Cardiac muscle cell (in vitro differentiated cells and primary cell): ENCODE measurements at places on chromosomes 3 and 15. TPM values are rescaled to one million over a fixed set of nuclear protein-coding genes. Genes with fewer than 3 reads are reported as not detected.
A peak's percentile ranks its signal among the peaks of the same experiment; 100 is the strongest.

The ZKSCAN7 gene
- polyA plus RNA-seq: 13.4 and 14.0 TPM in 2 replicates

DNA sequence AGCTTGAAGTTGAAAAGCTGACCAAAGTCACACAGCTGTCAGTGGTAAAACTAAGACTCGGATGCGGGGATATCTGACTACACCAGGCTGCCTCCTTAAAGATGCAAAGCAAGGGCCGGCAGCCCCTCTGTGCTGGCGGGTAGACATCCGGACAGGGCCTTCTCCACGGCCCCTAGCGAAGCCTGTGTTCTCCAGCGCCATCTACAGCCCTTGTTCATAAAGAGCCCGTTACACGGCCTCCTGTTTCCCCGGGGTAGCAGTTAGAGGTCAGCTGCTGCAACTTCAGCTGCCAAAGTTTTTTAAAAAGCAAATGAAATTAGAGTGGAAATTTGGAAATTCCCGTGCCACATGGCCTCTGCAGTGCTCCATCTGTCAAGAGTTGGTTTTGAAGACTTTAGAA lies 383.0 kb downstream of the TBL1XR1 start:
- H3K27me3 ChIP-seq: no peaks in the 10 kb centered on the region
- no peaks in the 10 kb centered on the region for H3K36me3 ChIP-seq
- no peak overlapping the region for H3K27ac ChIP-seq
- DNase-seq: peak; percentile 75

DNA sequence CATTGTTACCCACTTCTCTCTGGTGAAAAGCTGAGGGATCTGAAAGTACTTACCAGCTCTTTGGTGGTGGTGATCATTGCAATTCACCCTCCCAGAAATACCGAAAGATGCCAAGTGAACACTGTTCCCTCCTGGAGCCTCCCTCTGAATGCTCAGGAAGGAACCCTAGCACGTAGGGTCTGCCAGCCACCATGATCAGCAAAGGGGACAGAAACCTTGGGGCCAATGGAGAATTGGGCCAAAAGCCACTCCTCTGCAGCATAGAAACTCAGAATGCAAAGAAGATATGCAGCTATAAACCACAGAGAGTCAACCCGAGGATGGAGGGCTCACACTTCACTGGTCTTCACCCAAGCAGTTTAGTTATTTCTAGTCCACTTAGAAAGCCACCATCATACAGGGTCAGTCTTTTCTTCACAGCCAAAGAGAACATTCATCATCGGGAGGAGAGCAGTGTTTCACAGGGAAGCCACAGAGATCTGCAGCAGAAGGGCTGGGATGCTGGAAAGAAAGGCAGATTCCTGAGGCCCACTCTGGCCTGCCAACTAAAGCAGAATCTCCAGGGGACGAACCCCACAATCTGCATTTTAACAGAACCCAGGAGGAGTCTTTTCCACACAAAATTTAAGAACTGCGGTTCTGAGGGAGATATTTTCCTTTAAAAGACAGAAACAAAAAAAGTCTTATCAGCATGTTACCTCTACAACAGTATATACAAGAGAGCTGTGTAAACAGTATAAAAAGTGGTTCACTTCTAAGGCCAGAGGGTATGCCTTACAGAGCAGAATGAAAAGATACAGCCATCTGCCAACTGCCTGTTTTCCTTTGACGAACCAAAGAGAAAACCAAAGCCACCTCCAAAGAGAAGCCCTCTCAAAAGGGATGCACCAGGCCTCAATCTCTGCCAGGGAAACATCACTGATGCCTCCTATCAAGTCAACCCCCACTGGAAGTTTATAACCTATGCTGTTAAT lies 11.3 kb downstream of the TBC1D2B start:
- DNase-seq: no peak
- H3K27me3 ChIP-seq: no peaks in the 10 kb centered on the region
- H3K4me1 ChIP-seq: peaks cover 8% of the 10 kb centered on the region
- H3K4me3 ChIP-seq: no peak overlapping the region

The IQCF2 gene
- not detected in 2 replicates for polyA plus RNA-seq

DNA sequence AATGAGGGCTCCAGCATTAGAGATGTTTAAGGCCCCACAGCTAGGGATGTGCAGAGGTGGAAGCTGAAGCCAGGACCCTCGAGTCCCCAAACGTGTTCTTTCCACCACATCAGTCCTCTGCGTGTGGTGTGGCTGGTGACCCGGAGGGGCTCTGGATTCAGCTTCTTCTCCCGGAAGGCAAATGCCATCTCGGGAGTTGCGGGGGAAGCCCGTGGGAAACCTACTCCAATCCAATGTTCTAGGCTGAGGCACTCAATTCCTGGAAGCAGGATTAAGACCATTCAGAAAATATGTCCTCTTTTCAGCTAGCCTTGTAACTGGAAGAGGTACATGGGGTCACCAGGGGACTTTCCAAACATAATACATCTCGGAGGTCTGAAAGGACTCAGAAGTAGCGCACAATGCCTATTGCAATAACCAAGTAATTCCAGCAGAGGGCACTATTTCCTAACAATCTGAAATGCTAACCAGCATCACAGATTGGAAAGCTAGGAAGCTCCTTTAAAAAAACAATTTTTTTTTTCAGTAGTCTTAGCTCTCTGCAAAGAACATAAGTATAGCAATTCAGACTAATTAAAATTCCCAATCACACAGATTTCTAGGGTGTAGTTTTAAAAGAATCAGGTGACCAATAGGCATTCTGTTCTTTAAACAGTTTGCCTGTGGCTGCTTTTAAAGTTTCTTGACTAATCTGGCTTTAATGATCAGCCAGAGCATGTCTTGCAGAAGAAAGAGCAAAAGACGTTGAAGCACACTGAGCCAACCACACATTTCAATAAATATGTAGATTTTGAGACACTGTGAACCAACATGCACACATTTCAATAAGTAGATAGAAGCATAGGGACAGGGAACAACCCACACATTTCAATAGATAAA lies 36.1 kb downstream of the BNC1 start:
- no peak overlapping the region for H3K27ac ChIP-seq
- DNase-seq: peak; percentile 72
- H3K4me1 ChIP-seq: no peaks in the 10 kb centered on the region
- no peaks in the 10 kb centered on the region for H3K36me3 ChIP-seq
- H3K27me3 ChIP-seq: peaks cover 12% of the 10 kb centered on the region

The SLC30A4 gene
- 1.4 and 2.3 TPM in 2 replicates for polyA plus RNA-seq

- H3K4me3 ChIP-seq: no peak overlapping the region
- H3K27ac ChIP-seq: no peak overlapping the region
- H3K4me1 ChIP-seq: peaks cover 19% of the 10 kb centered on the region
- H3K36me3 ChIP-seq: no peaks in the 10 kb centered on the region
Measured at GRCh38 chr3:45137656-45138181, 8.5 kb downstream of the CDCP1 start.

GRCh38 chr15:78950902-78951840 lies 6.3 kb upstream of the CTSH start:
- DNase-seq: peak; percentile 71
- H3K4me3 ChIP-seq: no peak overlapping the region
- no peaks in the 10 kb centered on the region for H3K4me1 ChIP-seq
- no peaks in the 10 kb centered on the region for H3K27me3 ChIP-seq

The MNS1 gene
- 0.91 and 1.4 TPM in 2 replicates for polyA plus RNA-seq

GRCh38 chr3:109806929-109807328 lies 469.6 kb upstream of the DPPA4 start:
- peak; percentile 86 for DNase-seq
- H3K36me3 ChIP-seq: no peaks in the 10 kb centered on the region
- H3K27me3 ChIP-seq: no peaks in the 10 kb centered on the region
- no peak overlapping the region for H3K4me3 ChIP-seq

The A4GNT gene
- not detected in 2 replicates for polyA plus RNA-seq

The IMPG2 gene
- 0.12 TPM in 1 of 2 replicates, not detected in the other for polyA plus RNA-seq

The BCHE gene
- polyA plus RNA-seq: 16.2 and 27.0 TPM in 2 replicates

GRCh38 chr3:15420871-15421270 lies 6.5 kb downstream of the METTL6 start:
- no peaks in the 10 kb centered on the region for H3K4me1 ChIP-seq
- H3K27me3 ChIP-seq: no peaks in the 10 kb centered on the region
- H3K4me3 ChIP-seq: no peak overlapping the region
- peaks cover 42% of the 10 kb centered on the region for H3K36me3 ChIP-seq
- DNase-seq: no peak
- no peak overlapping the region for H3K27ac ChIP-seq

DNA sequence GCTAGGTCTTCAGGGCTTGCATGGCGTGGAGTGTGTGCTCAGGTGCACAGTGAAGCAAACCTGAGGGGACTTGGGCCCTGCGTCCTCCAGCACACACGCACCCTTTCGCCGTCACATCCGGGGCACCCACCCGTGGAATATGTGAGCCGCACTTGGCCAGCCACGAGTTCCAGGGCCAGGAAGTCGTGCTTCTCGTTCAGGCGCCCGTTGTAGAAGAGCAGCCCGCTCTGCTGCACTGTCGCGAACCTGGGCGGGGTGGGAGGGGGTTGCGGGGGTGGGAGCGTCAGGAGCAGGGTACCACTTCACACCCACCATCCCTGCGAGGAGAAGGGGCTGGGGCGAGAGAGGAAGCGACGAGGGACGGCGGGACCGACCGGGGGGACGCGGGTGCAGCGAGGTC lies 7.1 kb downstream of the CELSR3 start:
- no peaks in the 10 kb centered on the region for H3K36me3 ChIP-seq
- no peaks in the 10 kb centered on the region for H3K27me3 ChIP-seq
- DNase-seq: no peak
- H3K27ac ChIP-seq: no peak overlapping the region
- H3K4me3 ChIP-seq: peak overlapping the region; percentile 29

The FBXW12 gene
- 0.39 TPM in 1 of 2 replicates, not detected in the other for polyA plus RNA-seq

The PLCH1 gene
- polyA plus RNA-seq: 2.7 and 6.2 TPM in 2 replicates

The C3orf49 gene
- polyA plus RNA-seq: not detected in 2 replicates

- no peaks in the 10 kb centered on the region for H3K36me3 ChIP-seq
- no peak for DNase-seq
- H3K4me1 ChIP-seq: no peaks in the 10 kb centered on the region
- H3K4me3 ChIP-seq: no peak overlapping the region
Measured at GRCh38 chr3:161072751-161073150, 32.4 kb downstream of the B3GALNT1 start.

- H3K27ac ChIP-seq: no peak overlapping the region
- H3K27me3 ChIP-seq: no peaks in the 10 kb centered on the region
- no peak for DNase-seq
- H3K4me3 ChIP-seq: no peak overlapping the region
- peaks cover 7% of the 10 kb centered on the region for H3K4me1 ChIP-seq
Measured at GRCh38 chr3:191256405-191256804, 57.4 kb downstream of the OSTN start.

DNA sequence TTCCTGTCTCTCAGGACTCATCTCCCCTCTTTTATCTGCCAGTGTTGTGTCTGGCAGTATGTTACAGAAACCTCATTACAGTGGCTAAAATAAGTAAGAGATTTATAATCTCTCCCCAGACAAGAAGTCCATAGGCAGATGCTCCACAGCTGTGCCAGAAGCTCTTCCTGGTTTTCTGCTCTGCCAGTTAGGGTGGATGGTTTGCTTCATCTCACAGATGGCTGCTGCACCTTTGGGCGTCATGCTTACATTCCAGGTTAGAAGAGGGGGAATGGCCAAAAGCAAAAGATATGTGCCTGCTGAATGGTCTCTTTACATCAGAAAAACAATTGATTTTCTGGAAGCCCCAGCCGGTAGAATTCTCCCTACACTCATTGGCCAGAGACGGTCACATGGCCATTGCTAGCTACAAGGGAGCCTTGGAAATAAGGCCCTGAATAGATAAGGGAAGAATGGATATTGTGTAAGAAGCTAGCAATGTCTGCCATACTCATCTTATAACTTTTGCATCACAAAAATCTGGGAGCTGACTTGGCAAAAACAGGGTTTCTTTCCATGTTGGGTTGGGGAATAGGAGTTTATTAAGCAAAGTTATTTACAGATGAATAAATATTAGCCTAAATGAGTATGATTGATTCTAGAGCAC lies 91.1 kb downstream of the PDCD6IP start:
- H3K4me3 ChIP-seq: no peak overlapping the region
- no peaks in the 10 kb centered on the region for H3K4me1 ChIP-seq
- DNase-seq: peak; percentile 64
- no peaks in the 10 kb centered on the region for H3K36me3 ChIP-seq
- no peaks in the 10 kb centered on the region for H3K27me3 ChIP-seq

DNA sequence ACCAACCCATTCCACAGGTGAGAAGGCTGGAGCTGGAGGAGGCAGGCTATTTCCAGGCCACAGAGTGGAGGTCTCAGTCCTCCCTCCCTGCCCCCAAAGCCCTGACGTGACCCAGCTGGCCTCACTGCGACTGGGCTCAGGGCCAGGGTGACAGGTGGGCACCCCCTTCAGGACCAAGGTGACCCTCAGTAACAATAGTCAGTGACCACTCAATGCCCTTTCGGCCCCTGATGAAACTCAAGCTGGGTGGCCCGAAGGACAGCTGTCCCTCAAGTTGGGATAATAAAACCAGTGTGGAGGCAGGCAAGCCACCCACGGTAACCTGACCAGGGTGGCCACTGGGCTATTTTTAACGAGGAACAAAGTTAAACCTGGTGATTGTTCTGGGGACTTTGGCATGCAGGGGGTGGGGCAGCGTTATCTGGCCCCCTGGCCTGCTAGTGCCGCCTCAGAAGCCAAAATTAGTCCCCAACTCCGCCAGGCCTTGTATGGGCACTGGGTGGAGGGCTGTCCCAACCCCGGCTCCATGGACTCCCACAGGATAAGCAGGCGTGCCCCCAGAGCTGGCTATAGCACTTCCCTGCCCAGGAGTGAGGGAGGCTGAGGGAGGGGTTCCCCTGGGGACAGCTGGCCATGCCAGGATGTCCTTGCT lies 1.1 kb downstream of the TNNC1 start:
- H3K27ac ChIP-seq: peak overlapping the region; percentile 99
- H3K4me1 ChIP-seq: peaks cover 46% of the 10 kb centered on the region
- H3K36me3 ChIP-seq: peaks cover 23% of the 10 kb centered on the region
- peak overlapping the region; percentile 59 for H3K4me3 ChIP-seq
- no peaks in the 10 kb centered on the region for H3K27me3 ChIP-seq
- DNase-seq: no peak

- no peak for DNase-seq
- no peaks in the 10 kb centered on the region for H3K4me1 ChIP-seq
- no peaks in the 10 kb centered on the region for H3K36me3 ChIP-seq
- H3K27ac ChIP-seq: no peak overlapping the region
Measured at GRCh38 chr3:193842832-193843473, 249.9 kb downstream of the OPA1 start.

- H3K27ac ChIP-seq: peak overlapping the region; percentile 60
- DNase-seq: no peak
- H3K36me3 ChIP-seq: no peaks in the 10 kb centered on the region
- no peak overlapping the region for H3K4me3 ChIP-seq
- peaks cover 48% of the 10 kb centered on the region for H3K4me1 ChIP-seq
- no peaks in the 10 kb centered on the region for H3K27me3 ChIP-seq
Measured at GRCh38 chr3:172107403-172107802, 68.0 kb downstream of the FNDC3B start.

The PRICKLE2 gene
- polyA plus RNA-seq: 3.3 and 4.3 TPM in 2 replicates

DNA sequence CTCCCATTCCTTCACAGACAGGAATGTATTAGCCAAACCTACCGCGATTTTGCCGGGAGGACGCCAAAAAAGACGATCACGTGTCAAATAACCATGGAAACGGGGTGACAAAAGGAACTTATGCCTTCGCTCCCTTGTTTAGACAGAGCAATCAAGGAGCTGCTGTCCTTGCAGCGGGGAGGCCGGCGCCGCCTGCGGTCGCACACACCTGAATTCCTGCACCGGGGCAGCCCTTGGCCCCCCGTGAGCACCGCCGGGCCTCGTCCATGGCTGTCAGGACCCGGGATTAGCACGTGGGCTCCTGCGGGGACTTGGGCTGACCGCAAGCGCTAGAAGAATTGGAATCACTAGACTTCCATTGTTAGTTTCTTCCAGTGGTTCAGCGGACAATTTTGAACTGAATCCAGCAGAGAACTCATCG lies 193.1 kb downstream of the SHQ1 start:
- no peak for DNase-seq
- H3K27me3 ChIP-seq: peaks cover 6% of the 10 kb centered on the region
- no peak overlapping the region for H3K27ac ChIP-seq
- H3K36me3 ChIP-seq: no peaks in the 10 kb centered on the region

The AMT gene
- polyA plus RNA-seq: 105 and 138 TPM in 2 replicates

The STIMATE gene
- 4.8 and 7.3 TPM in 2 replicates for polyA plus RNA-seq

GRCh38 chr3:37700466-37701248 lies 161.0 kb upstream of the CTDSPL start:
- H3K27ac ChIP-seq: no peak overlapping the region
- no peak overlapping the region for H3K4me3 ChIP-seq
- no peaks in the 10 kb centered on the region for H3K36me3 ChIP-seq

The LRTM1 gene
- polyA plus RNA-seq: 0.13 and 0.56 TPM in 2 replicates

The IL17RB gene
- polyA plus RNA-seq: 11.5 and 15.9 TPM in 2 replicates
